Progenitor cell of endocrine pancreas (in vitro differentiated cells): ENCODE measurements at places on chromosomes 7 and 10. TPM values are rescaled to one million over a fixed set of nuclear protein-coding genes. Genes with fewer than 3 reads are reported as not detected.

Gene ZNF736
- total RNA-seq = not detected in 2 replicates

Gene SRGN
- total RNA-seq = not detected in 2 replicates

Gene KAZALD1
- 1.3 and 2.0 TPM in 2 replicates for total RNA-seq

Gene GARIN1A
- total RNA-seq = 5.1 and 7.4 TPM in 2 replicates

Gene OPN4
- total RNA-seq = not detected in 2 replicates

Gene RRP12
- total RNA-seq = 33.5 and 36.6 TPM in 2 replicates

Gene NACAD
- total RNA-seq = 10.1 and 11.7 TPM in 2 replicates

Gene LLCFC1
- total RNA-seq = not detected in 2 replicates

Gene OR6B1
- total RNA-seq = not detected in 2 replicates

Gene GOLGA7B
- 1.1 and 1.4 TPM in 2 replicates for total RNA-seq

Gene ACTR3C
- total RNA-seq = 2.3 and 3.3 TPM in 2 replicates

Gene IKZF1
- total RNA-seq = 0.36 and 0.42 TPM in 2 replicates

Gene SRRM3
- total RNA-seq = 2.5 and 3.3 TPM in 2 replicates

Gene GALNT17
- 3.9 and 4.9 TPM in 2 replicates for total RNA-seq

Gene ORC5
- 22.7 and 26.4 TPM in 2 replicates for total RNA-seq

Gene KLF14
- 0.09 and 0.14 TPM in 2 replicates for total RNA-seq

Gene WDFY4
- total RNA-seq = 0.07 and 0.16 TPM in 2 replicates

Gene LIPF
- total RNA-seq = not detected in 2 replicates

Gene PNLIPRP2
- total RNA-seq = not detected in 2 replicates

Gene TET1
- 36.2 and 37.3 TPM in 2 replicates for total RNA-seq

Gene VSTM2A
- total RNA-seq = 1.1 TPM in 2 replicates

Gene TMEM270
- not detected in 2 replicates for total RNA-seq

Gene STAG3
- 2.4 and 2.5 TPM in 2 replicates for total RNA-seq

Gene TMEM229A
- total RNA-seq = 0.31 TPM in 1 of 2 replicates, not detected in the other

Gene ZNF485
- total RNA-seq = 5.7 and 6.3 TPM in 2 replicates

Gene PAX4
- 23.6 and 25.1 TPM in 2 replicates for total RNA-seq
